Caudate nucleus (tissue), 63 donors: ENCODE measurements at places on chromosomes 7 and 10.

- DNase-seq = no peak
Observed at GRCh38 chr10:65765006-65765541, 1160.8 kb upstream of the LRRTM3 start.

- DNase-seq = no peak
Observed at GRCh38 chr7:47702080-47702479, 120.2 kb upstream of the TNS3 start.

- peak; percentile 76 for DNase-seq
Observed at GRCh38 chr10:124629415-124629814, 114.8 kb downstream of the FAM53B start.

DNA sequence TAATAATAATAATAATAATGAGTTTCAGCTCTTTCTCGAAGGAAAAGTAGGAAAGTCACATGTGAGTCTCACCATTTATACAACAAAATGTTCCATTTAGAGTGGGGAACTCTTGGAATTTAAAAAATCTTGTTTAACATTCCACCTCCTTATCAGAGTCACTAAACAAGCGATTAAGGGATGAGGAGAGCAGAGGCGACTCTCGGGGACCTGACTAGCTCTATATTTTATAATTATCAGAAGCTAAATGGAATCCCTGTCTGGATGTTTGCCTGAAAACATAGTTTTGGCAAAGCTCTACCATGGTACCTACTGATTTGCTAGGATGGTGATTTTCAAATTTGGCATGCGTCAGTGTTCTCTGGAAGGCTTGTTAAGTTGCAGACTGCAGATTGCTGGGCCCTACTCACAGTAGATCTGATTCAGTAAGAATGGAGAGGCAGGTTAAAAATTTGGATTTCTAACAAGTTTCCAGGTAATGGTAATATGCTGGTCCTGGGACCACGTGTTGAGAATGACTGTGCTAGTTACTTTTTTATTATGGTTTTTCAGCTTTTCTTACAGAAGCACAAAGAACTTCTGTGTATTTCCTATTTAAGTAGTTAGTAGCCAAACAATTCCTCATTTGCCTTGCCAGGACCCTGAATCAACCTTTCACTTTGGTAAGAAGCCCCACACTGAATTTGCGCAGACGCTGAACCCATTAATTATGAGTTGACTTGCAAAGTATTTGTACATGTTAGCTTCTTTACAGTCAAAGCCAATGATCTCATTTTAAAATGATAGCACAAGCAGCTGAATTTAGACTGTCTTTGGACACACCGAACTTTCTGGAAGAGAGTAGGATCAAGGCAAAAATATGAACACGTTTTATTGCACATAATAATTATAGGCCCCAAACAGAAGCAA lies 39.5 kb downstream of the CPED1 start:
- DNase-seq = no peak

GRCh38 chr10:16816830-16817124 lies 447 bp downstream of the RSU1 start:
- no peak for DNase-seq

DNA sequence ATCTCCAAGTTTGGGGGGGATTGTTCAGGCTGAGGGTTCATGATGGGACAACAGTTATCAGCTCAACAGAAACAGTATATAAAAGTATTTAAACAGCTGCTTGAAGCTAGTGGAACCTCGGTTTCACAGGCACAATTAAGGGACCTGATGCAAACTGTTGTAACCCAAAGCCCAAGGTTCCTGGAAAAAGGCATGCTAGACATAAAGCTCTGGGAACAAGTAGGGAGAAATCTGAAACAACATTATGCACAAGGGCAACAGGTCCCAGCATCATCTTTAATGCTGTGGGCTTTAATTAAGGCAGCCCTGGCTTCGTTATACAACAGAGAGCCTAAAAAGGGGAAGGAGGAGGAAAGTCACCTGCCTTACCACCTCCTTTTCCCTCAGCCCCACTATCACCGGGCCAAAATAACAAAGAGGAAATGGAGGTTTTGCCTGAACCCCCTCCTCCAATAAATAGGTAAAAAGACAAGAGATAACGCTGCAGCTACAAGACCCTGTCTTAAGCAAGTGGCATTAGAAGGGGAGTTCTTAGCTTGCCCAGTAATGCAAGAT lies 83.2 kb upstream of the GPR22 start:
- DNase-seq = no peak

- no peak for DNase-seq
Observed at GRCh38 chr7:143392875-143393266, 11.7 kb downstream of the ZYX start.

- no peak for DNase-seq
Observed at GRCh38 chr10:102644066-102644645, at the start of gene TRIM8. TRIM8 (plus strand) TSS chr10:102644479; CDS start chr10:102644618, 139 bp downstream.

- DNase-seq = no peak
Observed at GRCh38 chr7:68321776-68322496, 1276.3 kb upstream of the AUTS2 start.

- no peak for DNase-seq
Observed at GRCh38 chr10:114471906-114472876, 67.9 kb upstream of the AFAP1L2 start.

- DNase-seq = no peak
Observed at GRCh38 chr7:35523292-35523691, 171.6 kb downstream of the HERPUD2 start.

DNA sequence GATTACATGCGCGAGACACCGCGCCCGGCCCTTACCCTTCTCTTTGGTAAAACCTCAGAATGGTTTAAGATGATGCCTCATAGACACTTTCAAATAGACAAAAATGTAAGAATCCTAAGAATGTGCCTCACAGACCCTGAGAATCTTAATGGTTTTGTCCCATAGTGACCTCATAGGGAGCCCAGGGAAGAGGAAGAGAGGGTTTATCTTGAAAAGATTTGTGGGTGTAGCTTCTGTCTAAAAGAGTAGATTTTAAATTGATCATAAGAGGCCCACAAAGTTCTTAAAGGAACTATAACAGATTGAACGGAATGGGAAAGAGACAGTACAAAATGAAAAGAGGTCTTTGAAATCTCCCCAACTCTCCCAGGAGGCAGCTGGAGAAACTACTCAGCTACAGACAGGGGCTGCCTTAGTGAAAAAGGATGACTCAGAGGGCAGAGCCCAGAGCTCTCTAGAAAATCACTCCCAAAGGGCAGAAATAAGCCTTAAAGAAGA lies 220.6 kb downstream of the ADRA2A start:
- no peak for DNase-seq

DNA sequence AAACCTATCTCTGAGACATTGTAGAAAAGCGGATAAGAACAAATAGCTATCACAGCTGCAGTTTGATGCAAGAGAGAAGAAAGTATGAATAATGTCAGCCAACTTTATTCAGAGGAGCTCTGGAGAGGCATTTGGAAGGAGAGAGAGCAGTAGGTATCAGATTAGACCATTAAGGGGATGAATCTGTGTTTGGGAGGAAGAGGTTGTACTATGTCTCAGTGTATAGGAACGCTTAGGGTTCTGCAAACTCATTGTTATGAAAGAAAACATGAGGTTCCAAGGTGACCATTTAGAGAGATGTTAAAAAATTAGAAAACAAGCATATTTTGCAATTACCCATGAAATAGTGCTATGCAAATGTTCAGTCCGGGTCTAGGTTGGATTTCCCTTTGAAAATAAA lies 207.5 kb upstream of the GNAI1 start:
- DNase-seq = no peak

DNA sequence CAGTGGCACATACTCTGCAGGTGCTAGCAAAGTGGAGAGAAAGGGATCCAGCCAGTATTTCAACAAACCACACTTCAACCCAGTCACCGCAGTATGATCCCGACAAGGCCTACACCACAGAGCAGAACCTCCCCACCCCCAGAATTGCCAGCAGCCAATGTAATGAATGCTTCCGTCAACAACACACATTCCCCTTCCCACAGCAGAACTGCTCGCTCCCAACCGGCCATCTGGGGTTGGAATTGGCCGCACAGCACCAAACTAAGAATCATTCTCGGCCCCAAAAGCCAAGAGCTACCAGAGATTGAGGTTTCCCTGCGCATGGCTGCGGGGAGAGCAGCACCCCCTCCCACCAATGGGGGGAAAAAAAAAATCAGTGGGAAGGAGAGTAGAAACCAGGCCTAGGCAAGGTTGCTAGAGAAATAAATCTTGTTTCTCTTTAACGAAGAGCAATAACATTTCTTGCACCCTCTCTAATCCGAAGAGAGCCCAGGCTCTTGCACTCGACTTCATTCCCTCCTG lies 1.1 kb downstream of the WASL start:
- DNase-seq = no peak

GRCh38 chr10:124522131-124522932 lies 60.7 kb downstream of the LHPP start:
- DNase-seq = no peak

DNA sequence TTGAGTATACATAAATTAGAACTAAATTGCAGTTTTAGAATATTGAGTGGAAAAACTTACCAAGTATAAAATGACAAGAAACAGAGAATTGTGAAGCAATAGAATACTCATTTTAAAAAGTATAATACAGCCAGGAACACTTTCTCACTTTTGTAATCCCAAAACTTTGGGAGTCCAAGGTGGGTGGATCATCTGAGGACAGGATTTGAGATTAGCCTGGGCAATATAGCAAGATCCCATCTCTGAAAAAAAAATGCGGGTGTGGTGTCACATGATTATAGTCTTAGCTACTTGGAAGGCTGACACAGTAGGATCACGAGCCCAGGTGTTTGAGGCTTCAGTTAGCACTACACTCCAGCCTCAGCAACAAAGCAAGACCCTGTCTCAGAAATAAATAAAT lies 440.9 kb upstream of the POT1 start:
- no peak for DNase-seq
